Activated gamma-delta T cell treated with anti-CD3 and anti-CD28 coated beads, Interleukin-2, amount 50 U/mL, for 16 hours (primary cell): ENCODE measurements at places on chromosomes 5 and 9.

DNA sequence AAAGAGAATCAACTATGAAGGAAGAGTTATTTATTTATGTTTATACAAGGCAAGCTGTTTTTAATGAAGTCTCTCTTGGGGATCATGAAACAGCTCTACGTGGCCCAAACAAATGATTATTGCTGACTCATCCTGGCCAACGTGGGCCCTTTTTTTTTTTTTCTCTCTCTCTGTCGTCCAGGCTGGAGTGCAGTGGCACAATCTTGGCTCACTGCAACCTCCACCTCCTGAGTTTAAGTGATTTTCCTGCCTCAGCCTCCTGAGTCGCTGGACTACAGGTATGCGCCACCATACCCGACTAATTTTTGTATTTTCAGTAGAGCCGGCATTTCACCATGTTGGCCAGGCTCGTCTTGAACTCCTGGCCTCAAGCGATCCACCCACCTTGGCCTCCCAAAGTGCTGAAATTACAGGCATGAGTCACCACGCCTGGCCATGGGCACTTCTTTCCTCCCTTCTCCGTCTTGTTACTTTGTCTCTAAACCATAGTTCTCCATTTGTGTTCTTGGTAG, 98.3 kb downstream of the BASP1 start:
- DNase-seq = no peak

DNA sequence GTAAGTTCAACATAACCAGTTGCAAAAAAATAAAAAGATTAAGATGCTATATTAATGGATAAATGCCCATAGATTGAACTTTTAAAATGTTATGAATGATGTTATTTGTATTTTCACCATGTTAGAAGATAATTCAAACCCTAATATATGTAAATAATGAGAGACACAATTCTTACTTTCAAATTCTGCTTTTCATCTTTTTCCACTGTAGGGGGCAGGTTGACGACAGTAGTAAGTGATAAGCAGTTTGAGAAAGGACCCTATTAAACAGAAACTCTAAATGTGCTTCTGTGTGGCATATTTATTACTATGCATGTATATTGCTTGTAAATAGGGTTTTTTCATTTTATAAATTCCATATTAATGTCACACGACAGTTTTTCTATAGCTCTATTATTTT, 591.1 kb downstream of the SEMA5A start:
- DNase-seq = no peak

- DNase-seq = no peak
These were observed 27.8 kb upstream of the EGFL7 start for GRCh38 chr9:136634904-136635303.

DNA sequence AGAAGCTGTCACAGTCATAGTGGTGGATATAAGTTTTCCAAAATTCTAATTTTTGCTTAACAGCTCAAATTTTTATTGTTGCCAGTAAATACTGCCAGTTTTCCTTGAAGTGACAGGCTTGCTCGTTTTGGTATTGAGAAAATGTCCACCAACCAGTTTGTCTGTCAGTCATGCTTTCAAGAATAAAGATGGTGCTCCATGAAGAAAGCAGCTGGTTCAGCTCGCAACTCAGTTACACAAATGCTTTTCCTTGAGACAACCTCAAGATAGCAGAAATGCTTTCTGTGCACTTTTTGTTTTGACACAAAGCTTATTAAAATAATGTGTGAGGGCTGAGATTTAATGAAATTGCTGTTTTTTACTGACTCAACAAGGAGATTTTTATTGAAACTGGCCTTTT, 135.7 kb downstream of the LRRC70 start:
- no peak for DNase-seq

- DNase-seq = no peak
These were observed 8.1 kb upstream of the PFDN1 start for GRCh38 chr5:140311011-140311467.

- DNase-seq = no peak
These were observed 25.7 kb upstream of the INSYN2B start for GRCh38 chr5:170006021-170006420.

- no peak for DNase-seq
These were observed 169.3 kb downstream of the GAPVD1 start for GRCh38 chr9:125431012-125431305.

DNA sequence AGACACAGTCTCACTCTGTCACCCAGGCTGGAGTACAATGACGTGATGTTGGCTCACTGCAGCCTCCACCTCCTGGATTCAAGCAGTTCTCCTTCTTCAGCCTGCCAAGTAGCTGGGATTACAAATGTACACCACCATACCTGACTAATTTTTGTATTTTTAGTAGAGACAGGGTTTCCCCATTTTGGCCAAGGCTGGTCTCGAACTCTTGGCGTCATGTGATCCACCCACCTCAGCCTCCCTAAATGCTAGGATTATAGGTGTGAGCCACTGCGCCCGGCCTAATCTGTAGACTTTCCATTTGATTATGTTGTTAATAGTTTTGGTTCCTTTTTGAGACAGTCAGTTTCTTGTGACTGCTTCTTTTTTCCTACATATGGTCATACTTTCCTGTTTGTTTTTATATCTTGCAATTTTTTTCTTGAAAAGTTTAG, 31.0 kb downstream of the MTREX start:
- no peak for DNase-seq

DNA sequence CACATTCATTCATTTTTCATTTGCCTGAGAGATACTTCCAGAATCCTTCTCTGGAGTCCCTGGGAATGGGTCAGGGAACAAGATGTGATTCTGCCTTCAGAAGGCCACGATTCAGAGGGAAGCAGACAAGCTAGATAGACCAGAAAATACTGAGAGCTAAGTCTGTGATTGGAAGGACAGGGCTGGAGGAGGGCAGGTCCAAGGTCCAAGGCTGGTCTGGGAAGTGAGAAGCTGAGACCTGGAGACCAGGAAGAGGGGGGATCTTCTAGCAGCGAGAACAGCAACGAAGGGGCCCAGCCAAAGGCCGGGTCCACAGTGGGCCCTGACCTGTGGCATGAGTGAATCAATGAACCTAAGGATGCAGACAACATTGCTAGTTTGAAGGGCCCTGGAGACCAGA, 4.1 kb upstream of the IER5L start:
- no peak for DNase-seq

DNA sequence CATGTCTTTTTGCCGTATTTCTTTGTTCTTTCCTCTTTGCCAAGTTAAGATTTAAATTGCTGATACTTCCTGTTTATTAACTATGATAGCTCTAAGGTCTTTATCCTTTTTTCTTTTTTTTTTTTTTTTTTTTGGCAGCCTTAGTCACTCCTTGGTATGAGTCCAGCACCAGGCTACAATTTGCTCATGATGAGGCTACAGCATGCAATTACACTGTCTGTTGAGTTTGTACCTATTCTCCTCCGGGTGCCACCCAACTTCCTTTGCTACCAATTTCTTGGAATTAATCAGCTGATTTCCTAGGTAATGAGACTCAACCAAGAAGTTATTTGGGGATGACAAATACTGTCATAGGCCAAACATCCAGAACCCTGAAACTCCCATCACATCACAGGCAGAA, 25.5 kb downstream of the ACTL7B start:
- DNase-seq = no peak

DNA sequence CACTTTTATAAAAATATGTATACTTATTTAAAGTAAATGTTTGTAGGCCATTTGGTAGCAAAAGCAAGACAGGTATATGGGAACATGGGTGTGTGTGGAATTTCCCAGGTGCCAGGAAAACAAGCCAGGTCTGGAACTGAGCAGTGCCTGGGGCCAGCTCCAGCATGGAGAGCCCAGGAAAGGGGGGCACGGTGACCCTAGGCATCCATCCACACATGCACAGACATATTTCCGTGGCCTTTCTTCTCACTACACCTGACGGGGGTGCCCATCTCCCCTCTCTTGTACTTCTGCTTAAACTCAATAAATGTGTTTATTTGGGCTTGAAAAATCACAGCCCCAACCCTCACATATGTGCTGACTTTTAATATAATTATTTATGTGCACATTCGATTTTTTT, 31.2 kb upstream of the CXCL14 start:
- DNase-seq = no peak

DNA sequence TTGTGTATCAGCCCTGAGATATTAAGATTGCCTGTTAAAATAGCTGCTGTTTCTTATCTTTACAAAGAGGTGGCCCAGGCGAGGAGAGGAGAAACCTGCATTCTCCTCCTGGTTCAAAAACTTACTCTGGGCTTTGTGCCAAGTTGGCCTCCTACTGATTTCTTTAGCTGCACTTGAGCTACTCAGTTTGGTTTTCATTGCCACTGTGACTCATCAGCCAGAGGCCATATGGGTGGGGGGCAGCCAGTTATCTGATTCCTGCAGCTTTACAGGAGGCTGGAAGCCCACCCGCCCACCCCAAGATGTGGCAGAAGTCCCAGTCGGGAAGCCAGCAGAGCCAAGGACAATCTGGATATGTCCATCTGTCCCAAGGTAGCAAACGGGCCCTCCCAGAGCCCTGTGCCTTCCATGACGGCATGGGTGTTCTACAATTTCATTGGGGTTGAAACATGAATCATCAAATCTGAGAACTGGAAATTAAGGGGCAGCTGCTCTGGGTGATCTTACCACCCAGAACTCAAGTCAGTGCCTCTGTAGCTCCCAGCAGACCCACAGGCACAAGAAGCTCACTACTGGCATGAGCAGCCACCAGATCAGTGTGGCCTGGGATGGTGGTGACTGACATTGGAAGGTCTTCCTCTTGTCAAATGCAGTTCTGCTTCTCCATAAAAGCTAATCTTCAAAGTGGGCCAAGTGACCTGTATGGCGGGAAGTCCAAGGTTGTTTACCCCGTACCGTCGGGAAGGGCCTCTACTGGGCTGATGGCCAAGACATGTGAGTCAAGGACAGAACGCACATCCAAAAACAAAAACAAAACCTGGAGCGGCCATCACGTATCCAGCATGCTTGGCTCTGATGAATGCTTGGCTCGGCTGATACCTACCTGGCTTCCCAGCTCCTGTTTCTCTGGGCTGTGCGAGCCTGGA, 15.6 kb downstream of the FCN2 start:
- DNase-seq = no peak

DNA sequence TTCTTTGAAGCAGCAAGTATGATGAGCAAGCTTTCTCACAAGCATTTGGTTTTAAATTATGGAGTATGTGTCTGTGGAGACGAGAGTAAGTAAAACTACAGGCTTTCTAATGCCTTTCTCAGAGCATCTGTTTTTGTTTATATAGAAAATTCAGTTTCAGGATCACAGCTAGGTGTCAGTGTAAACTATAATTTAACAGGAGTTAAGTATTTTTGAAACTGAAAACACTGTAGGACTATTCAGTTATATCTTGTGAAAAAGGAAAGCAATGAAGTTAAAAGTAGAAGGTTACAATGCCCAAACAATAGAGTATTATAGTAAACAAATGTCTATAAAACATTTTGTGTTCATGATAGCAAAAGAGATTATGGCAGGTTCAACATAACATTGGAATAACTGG, 88.6 kb downstream of the JAK2 start:
- no peak for DNase-seq

- no peak for DNase-seq
These were observed 151.0 kb downstream of the CACNA1B start for GRCh38 chr9:138028596-138028995.

GRCh38 chr9:85182383-85182782, 512.9 kb downstream of the NTRK2 start:
- DNase-seq = no peak

DNA sequence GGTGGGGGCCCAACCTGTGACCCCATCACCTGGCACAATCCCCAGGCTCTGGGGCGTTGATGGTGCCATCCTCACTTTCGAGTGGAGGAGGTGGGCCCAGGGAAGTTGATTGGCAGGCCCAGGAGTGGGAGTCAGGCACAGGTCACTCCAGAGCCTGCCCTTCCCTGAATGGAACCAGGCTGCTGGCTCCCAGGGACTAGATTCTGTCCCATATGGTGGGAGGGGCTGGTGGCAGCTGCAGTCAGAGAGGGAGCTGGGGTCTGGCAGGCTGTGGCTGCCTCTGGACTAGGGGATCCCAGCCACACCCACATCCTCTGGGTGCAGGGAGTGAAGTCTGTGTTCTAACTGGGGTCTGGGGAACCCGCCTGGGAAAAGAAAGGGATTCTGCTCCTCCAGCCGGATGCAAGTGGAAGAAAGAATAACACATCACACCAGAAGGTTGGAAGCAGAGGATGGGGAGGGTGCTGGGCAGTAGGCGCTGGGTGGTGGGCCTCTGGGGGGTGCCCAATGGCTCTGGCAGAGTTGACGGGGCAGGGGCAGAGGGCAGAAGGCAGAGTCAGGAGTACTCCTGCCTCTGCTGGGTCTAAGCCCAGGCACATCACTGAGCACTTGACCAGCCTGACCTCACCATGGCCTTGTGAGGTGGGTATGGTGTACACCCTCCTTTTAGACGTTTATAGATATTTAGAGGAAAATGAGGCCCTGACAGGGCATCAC, 25.8 kb downstream of the CEL start:
- DNase-seq = no peak

- no peak for DNase-seq
These were observed 26.3 kb downstream of the SLC44A1 start for GRCh38 chr9:105270711-105271110.

GRCh38 chr5:173474881-173475287, 141.6 kb downstream of the BOD1 start:
- DNase-seq = no peak

GRCh38 chr9:76615177-76615603, 149.0 kb upstream of the PCA3 start:
- DNase-seq = no peak

DNA sequence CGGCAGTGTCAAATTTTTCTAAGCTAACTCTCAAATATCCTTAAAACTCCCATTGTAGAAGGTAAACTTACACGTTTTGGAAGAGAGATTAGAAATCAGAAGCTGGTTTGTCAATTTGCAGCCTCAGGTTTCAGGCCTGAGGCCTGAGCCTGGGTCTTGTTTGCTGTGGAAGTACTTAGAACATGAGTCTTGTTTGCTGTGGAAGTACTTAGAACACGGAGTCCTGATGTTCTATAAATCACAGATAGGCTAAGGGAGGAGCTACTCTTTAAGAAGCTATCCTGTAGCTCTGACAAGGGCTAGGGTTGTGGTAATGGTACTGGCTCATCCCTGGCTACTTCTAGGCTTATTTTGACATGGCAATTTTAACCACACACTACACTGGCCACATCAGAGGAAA, 97.8 kb downstream of the FBXW11 start:
- DNase-seq = no peak

GRCh38 chr5:146041180-146041789, 64.1 kb downstream of the PLAC8L1 start:
- no peak for DNase-seq

DNA sequence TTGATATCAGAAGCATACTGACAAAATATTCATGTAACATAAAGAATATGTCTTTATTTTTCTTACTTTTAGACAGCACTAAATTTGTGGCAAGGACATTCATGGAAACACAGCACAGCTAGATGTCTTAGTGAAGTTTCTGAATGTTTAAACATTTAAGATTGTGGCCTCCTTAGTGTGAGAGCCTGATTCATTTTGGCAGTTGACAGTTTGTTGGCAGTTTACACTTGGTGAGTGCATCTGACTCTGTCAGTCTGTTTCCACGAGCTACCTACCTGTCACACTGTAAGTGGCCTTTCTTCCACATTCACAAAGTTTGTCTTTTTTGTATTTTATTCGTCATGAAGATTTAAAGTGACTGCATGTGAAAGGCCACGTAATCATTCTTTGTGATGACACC, 436.8 kb downstream of the TUSC1 start:
- DNase-seq = no peak

GRCh38 chr9:119398350-119398749, 29.1 kb upstream of the BRINP1 start:
- DNase-seq = no peak

- no peak for DNase-seq
These were observed 94.6 kb downstream of the RAPGEF1 start for GRCh38 chr9:131645078-131645776.
